ENCODE measurements at places on chromosomes 3 and 15.

GRCh38 chr3:136644212-136644611 lies 108.0 kb downstream of the STAG1 start:
- no peaks in the 10 kb centered on the region for H3K27me3 ChIP-seq
- 0 out of 2 replicates have a peak, but pooled peaks cover 4% of the 10 kb centered on the region for H3K4me1 ChIP-seq
- no peak for DNase-seq
- H3K4me3 ChIP-seq: no peak overlapping the region

DNA sequence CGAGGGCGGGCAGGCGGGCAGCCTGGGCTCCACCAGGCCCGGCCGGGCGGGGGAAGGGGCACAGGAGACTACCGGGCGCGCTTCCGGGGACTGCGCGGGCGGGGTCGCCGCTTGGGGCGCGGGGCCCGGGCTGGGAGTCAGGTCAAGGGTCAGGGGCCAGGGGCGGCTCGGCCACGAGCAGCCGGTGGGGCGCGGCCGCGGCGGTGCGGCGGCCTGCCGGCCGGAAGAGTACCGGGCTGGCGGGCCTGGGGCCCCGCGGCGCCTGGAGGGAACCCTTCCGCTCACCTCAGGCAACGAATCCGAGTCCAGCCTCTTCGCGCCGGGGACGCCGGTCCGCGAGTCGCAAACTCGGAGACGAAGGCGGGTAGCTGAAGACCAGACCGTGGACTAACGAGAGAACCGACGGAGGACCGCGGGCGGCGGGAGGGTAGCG lies 225 bp downstream of the RHOA start:
- H3K27me3 ChIP-seq: no peaks in the 10 kb centered on the region
- no peak overlapping the region for H3K27ac ChIP-seq
- DNase-seq: peak; percentile 66
- peaks cover 40% of the 10 kb centered on the region for H3K4me1 ChIP-seq

- H3K4me1 ChIP-seq: peaks cover 11% of the 10 kb centered on the region
- peaks cover 45% of the 10 kb centered on the region for H3K36me3 ChIP-seq
- DNase-seq: no peak
Observed at GRCh38 chr15:95051861-95052260, 820.5 kb downstream of the MCTP2 start.

DNA sequence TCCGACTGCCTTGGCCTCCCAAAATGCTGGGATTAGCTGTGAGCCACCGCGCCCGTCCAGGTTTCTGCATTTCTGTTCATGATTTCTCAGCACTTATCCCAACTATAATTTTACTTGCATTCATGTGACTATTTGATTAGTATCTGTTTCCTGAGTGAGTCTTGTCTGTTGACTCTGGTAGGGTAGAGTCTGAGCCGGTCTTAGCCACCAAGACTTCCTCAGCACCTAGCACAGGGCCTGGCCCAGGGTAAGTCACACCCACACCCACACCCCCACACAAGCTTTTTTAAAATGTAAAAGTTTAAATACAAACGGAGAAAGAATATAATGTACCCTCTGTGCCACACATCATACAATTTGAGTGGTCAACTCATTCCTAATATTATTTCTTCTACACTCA lies 3.1 kb upstream of the SPATA12 start:
- no peak overlapping the region for H3K4me3 ChIP-seq
- peaks cover 20% of the 10 kb centered on the region for H3K4me1 ChIP-seq
- no peaks in the 10 kb centered on the region for H3K36me3 ChIP-seq
- no peak for DNase-seq
- H3K27me3 ChIP-seq: no peaks in the 10 kb centered on the region

DNA sequence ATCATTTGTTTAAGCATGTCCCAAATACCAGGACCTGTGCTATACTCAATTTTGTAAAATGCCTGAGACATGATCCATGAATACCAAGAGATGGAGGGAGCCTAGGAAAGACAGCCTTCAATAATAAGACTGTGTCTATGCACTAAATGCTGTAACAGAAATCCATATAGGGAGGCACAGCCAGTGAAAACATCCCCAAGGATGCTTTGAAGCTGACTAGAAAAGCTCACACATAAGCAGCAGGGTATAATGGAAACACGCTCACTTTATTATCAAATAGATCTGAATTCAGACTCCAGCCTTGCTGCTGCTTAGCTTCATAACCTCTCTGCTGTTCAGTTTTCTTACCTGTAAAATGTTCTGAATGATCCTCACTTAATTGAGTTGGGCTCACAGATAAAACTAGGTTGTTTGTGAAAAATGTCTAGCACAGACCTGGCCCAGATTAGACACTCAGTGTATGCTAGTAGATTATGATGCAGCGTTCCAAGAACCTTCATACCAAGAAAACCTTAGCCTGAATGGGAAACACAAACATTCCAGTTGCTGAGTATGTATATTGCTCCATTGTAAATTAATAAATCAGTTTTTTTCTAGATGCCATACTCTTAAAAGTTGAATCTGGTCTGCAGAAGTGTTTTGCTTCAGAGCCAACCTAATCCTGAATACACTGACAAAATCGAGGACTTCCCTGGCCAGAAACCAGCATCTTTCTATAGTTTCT lies 3.8 kb upstream of the LARP6 start:
- H3K4me1 ChIP-seq: peaks cover 3% of the 10 kb centered on the region
- no peak overlapping the region for H3K27ac ChIP-seq
- H3K27me3 ChIP-seq: peaks cover 29% of the 10 kb centered on the region
- DNase-seq: no peak
- H3K4me3 ChIP-seq: no peak overlapping the region

- no peak for DNase-seq
- no peak overlapping the region for H3K4me3 ChIP-seq
- H3K27me3 ChIP-seq: peaks cover 42% of the 10 kb centered on the region
- H3K4me1 ChIP-seq: peaks cover 31% of the 10 kb centered on the region
- H3K27ac ChIP-seq: no peak overlapping the region
Observed at GRCh38 chr15:93324186-93324975, 235.4 kb upstream of the RGMA start.

DNA sequence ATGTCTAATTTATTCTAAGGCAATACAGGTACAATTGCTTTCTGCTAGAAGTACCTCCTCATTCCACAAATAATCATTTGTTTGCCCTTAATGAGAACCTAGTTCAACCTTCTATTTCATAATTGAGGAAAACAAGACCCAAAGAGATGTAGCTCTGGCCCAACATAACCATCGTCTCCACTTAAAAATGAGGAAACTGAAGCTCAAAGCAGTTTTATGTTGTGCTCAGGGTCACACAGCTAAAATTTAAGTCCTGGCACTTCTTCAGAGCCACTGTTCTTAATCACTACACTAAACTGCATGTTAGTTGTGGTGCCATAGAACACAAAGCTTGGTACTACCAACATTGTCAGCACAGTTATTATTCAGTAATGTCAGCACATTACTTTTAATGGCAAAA lies 108.0 kb downstream of the SERPINI1 start:
- no peaks in the 10 kb centered on the region for H3K36me3 ChIP-seq
- H3K4me1 ChIP-seq: no peaks in the 10 kb centered on the region
- no peak overlapping the region for H3K27ac ChIP-seq
- H3K27me3 ChIP-seq: no peaks in the 10 kb centered on the region

GRCh38 chr3:180617049-180617448 lies 15.1 kb downstream of the TTC14 start:
- no peak overlapping the region for H3K4me3 ChIP-seq
- DNase-seq: no peak
- no peak overlapping the region for H3K27ac ChIP-seq
- no peaks in the 10 kb centered on the region for H3K4me1 ChIP-seq

DNA sequence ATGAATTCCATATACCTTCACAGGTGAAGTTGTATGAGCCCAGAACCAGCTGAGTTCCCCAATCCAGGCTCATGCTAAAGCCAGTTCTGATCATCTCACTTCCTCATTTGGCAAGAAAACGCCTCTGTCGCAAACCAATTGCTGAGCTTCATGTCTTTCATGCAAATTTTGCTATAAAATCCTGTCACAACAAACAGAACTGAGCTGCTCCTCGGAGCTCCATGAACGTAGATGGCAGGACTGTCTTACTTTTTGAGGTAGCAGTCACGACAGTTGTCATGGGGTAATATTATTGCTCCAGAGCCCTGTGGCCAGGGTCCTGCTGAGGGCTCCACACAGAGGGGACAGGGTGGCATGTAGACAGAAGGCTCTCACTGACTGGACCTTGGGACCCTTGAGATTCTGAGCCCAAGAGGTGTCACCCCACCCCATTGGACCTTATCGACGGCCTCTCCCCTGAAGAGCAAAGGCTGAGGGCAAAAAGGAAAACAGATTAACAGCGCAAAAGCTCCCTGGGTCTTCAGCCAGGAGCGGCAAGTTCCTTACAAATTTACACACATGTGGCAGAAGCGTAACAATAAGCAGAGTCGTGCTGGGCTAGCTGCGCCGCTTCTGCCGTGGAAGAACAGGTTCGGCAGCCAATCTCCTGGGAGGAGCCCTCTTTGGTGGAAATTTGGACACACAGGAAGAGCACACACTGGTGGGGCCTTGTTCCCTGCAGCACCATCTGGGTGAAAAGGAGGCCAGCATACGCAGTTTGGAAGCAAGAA lies 249.2 kb downstream of the OPA1 start:
- H3K4me3 ChIP-seq: no peak overlapping the region
- no peak for DNase-seq
- peaks cover 20% of the 10 kb centered on the region for H3K4me1 ChIP-seq
- no peaks in the 10 kb centered on the region for H3K27me3 ChIP-seq
- no peaks in the 10 kb centered on the region for H3K36me3 ChIP-seq
- no peak overlapping the region for H3K27ac ChIP-seq

GRCh38 chr15:42355291-42355690 lies 4.0 kb upstream of the CAPN3 start:
- no peaks in the 10 kb centered on the region for H3K36me3 ChIP-seq
- no peak overlapping the region for H3K27ac ChIP-seq
- no peak overlapping the region for H3K4me3 ChIP-seq

DNA sequence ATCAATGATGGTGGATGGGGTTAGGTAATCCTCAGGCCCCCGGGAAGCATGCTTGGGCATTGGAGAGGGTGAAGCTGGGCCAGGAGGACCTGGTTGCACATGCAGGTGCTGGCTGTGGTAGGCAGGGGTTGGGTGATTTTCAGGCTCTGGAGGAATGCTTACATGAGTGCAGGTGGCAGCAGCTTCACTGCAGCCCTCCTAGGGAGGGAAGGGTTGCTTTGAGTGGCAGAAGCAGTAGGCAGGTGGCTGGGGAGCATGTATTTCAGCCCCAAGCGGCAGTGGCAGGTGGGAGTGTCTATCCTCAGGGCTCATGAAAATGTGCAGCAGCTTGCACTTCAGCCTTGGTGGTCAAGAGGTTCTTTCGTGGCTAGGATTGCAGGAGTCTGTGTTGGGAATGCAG lies 230.0 kb upstream of the CTNNB1 start:
- H3K4me3 ChIP-seq: no peak overlapping the region
- H3K27me3 ChIP-seq: no peaks in the 10 kb centered on the region
- peaks cover 7% of the 10 kb centered on the region for H3K4me1 ChIP-seq
- DNase-seq: no peak
- H3K27ac ChIP-seq: no peak overlapping the region
- H3K36me3 ChIP-seq: peaks cover 4% of the 10 kb centered on the region

- no peaks in the 10 kb centered on the region for H3K36me3 ChIP-seq
- no peak overlapping the region for H3K27ac ChIP-seq
- no peak overlapping the region for H3K4me3 ChIP-seq
- no peak for DNase-seq
Observed at GRCh38 chr3:117629505-117629904, 919.9 kb downstream of the TUSC7 start.

DNA sequence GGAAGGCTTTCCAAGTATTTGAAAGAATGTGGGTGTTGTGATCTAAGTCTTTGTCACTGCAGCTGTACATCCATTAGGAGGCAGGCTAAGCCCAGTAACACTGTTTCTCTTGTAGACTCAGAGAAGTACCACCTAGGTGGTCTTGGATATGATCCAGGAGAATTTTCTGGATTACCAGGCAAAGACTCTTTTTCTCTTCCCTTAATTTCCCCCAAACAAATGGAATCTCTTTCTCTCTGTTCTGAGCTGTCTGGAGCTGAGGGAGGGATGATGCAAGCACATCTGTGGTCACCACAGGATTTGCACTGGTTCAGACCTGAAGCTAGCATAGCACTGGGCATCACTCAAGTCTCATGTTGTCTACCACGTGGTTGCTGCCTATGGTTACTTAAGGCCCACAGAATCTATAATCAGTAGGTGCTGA lies 227.6 kb downstream of the NECTIN3 start:
- H3K27ac ChIP-seq: no peak overlapping the region
- no peak overlapping the region for H3K4me3 ChIP-seq
- DNase-seq: no peak
- H3K4me1 ChIP-seq: peaks cover 18% of the 10 kb centered on the region
- H3K36me3 ChIP-seq: no peaks in the 10 kb centered on the region

DNA sequence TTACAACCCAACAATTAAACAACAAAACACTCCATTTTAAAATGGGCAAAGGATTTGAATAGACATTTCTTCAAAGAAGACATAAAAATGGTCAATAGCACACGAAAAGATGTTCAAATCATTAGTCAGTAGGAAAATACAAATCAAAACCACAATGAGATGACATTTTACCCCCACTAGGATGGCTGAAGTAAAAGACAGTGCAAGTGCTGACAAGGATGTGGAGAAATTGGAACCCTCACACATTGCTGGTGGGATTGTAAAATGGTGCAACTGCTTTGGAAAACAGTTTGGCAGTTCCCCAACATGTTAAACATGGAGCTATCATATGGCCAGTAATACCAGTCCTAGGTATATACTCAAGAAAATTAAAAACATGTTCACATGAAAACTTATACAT lies 11.6 kb downstream of the GALNT15 start:
- peaks cover 5% of the 10 kb centered on the region for H3K4me1 ChIP-seq
- no peaks in the 10 kb centered on the region for H3K36me3 ChIP-seq

DNA sequence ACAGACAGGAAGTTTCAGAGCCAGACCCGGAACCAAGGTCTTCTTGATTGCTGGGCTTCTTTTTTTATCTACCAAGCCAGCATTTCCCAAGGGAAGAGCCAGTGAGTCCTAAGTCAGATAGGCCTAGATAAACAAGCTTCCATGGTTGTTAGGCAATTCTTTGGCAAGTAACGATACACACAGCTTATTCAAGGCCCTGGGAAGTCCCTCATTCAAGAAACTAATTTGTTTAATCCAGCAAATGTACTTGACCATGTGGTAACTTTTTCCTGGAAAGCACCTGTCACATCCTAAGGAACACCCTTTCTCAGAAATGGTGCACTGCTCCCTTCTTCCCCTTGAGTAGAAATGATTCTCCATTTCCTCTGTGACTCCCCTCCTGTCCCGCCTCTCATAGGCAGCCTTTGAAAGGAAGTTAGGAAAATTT lies 209.9 kb downstream of the ITPR1 start:
- DNase-seq: no peak
- H3K4me1 ChIP-seq: peaks cover 24% of the 10 kb centered on the region
- H3K27me3 ChIP-seq: no peaks in the 10 kb centered on the region
- H3K27ac ChIP-seq: no peak overlapping the region

GRCh38 chr3:39765575-39765974 lies 43.8 kb upstream of the MYRIP start:
- no peaks in the 10 kb centered on the region for H3K4me1 ChIP-seq
- H3K36me3 ChIP-seq: peaks cover 14% of the 10 kb centered on the region
- H3K27ac ChIP-seq: no peak overlapping the region

GRCh38 chr3:64863226-64864212 lies 175.7 kb upstream of the ADAMTS9 start:
- H3K4me1 ChIP-seq: peaks cover 41% of the 10 kb centered on the region
- H3K27me3 ChIP-seq: peaks cover 5% of the 10 kb centered on the region
- H3K4me3 ChIP-seq: no peak overlapping the region

- H3K27me3 ChIP-seq: no peaks in the 10 kb centered on the region
- no peak overlapping the region for H3K27ac ChIP-seq
- DNase-seq: no peak
- H3K4me1 ChIP-seq: no peaks in the 10 kb centered on the region
- no peak overlapping the region for H3K4me3 ChIP-seq
Observed at GRCh38 chr15:27855137-27855536, 244.0 kb downstream of the OCA2 start.

All from WTC11 (cell line).